ENCODE measurements at places on chromosomes 12 and 14. TPM values are rescaled to one million over a fixed set of nuclear protein-coding genes. Genes with fewer than 3 reads are reported as not detected.

- DNase-seq = no peak
These were observed 239.2 kb downstream of the MSRB3 start for GRCh38 chr12:65517656-65518210.

Gene SLC38A4
- total RNA-seq = 1.7 TPM

GRCh38 chr12:104735801-104736200 lies 222.3 kb downstream of the SLC41A2 start:
- no peak for DNase-seq

Gene ABCD2
- total RNA-seq = 7.4 TPM

DNA sequence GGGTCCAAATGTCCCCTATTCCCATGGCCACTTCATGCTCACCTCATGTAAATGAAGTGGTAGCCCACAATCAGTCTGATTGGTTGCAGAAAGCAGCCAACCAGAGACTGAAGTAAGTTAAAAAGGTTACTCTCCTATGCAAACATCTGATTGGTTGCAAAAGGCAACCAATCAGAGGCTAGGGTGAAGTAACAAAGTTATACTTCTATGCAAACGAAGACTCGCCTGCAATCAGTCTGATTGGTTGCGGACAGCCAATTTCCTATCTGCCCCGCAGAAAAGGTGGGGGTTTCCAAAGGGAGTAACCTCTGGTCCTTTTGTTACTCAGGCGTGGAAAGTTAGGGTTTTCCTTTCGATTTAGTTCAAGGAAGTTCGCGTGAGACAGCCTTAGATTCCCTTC lies 208.1 kb upstream of the NEDD1 start:
- DNase-seq = no peak

- DNase-seq = no peak
These were observed 97.3 kb downstream of the RIN3 start for GRCh38 chr14:92610849-92611271.

DNA sequence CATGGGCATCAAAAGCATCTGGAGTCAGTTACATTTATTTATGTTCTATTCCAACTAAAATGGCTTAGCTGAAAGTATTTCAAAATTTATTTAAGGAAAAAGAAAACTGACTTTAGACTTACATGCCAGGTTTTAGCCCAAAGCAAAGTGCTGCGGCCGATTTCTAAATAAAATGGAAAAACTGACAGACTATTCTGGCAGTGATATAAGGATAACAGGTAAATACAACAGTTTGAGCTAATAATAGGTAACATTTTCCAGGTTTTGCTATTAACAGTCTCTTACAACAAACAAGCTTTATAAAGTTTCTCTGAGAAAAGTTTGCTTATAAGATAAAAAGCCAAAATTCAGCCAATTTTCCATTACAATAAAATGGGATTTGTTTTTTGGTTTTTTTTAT lies 937.2 kb upstream of the FLRT2 start:
- no peak for DNase-seq

Gene RPGRIP1
- 0.75 TPM for total RNA-seq

Gene CLEC4C
- total RNA-seq = not detected

Gene AJUBA
- 11.5 TPM for total RNA-seq

Measured in heart right ventricle (tissue), 16 donors.